ENCODE measurements at places on chromosomes 2 and 18. TPM values are rescaled to one million over a fixed set of nuclear protein-coding genes. Genes with fewer than 3 reads are reported as not detected.

DNA sequence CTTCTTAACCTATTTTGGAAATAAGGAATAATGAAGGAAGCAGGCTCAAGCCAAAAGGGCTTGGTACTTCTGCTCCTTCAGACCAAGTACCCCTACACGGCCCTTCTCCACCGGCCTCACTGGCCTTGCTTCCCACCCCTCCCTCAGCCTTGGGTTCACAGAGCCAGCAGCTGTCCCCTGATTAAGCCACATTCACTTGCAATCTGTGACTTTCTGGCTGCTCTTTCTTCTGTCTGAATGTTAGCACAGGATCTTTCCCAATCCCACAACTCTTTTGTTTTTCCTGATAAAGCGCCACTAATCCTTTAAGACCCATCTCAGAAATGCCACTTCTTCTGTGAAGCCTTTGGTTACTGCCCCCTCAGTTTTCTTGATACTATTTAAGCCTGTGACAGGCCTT is 52.4 kb downstream of the REEP1 start:
- DNase-seq: no peak

DNA sequence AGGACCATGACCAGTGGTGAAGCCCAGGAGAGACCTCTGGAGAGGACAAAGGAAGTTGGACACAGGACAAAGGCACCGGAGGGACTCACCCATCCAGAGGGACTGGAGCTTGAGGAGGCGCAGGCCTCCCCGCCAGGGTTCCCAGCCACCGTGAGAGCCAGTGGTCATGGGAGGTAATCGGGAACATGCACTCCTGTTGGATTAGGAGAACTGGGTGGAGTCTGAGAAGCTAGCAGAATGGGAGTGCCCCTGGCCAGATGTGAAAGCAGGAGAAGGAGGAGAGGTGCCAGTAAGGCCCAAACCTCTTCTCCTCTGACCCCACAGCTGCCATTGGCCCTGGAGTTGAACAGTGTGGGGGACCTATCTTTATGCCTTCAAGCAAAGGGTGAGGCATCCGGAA is 20.3 kb downstream of the POU3F3 start:
- DNase-seq: no peak

DNA sequence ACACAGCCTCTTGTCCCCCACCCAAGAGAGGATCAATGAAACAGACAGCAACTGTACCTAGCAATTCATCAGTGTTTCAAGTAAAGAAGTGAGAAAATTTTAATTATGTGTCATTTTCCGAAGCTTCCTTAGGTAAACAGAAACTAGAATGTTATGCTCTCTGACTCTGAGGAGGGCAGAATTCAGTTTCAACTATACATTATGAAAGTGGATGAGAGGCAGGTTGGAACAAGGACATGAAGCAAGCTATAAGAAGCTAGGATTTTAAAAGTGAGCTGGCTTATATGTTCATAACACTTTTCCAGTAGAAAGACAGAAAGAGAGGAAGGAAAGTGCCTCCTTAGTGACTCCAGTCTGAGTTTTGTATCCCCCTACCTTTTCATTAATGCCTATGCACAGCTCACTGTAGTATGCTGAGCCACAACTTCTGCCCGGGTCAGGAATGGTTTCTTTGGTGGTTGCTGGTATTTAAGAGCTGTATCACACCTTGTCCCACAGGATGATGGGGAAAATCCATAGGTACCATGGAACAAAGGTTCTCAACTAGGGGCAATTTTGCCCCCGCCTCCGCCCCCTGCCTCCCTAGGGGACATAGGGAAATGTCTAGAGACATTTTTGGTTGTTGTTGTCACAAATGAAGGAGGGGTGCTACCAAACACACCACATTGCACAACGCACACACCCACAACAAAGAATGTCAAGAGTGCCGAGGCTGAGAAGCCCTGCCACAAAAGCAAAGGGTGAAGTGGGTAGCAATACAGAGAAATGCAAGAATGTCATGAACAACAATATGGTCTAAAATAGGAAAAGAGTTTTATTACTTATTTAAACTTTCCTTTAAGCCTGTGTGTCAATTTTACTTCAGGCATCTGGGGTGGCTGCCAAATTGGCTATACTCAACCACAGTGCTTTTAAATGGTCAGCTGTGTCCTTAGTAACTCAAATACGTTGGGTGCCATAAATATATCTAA is 161.0 kb upstream of the ZFP36L2 start:
- no peak for DNase-seq

DNA sequence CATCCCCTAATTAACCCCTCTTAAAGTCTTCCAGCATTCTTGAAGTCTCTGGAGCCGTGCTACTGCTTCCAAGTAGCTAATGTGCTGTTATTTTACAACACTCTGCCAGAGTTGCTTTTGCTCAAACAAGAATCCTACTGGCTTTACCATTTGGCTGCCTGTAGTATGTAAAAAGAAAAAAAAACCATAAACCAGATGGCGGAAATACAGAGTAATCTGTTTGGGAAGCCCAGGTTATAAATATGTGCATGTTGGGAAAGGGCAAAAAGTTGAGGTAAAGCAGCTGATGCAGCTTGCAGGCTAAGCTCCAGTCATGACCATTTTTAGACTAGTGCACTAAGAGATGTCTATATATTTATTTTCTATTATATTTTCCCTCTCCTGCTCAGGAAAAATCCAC is 313.2 kb upstream of the ETAA1 start:
- DNase-seq: peak; percentile 8

DNA sequence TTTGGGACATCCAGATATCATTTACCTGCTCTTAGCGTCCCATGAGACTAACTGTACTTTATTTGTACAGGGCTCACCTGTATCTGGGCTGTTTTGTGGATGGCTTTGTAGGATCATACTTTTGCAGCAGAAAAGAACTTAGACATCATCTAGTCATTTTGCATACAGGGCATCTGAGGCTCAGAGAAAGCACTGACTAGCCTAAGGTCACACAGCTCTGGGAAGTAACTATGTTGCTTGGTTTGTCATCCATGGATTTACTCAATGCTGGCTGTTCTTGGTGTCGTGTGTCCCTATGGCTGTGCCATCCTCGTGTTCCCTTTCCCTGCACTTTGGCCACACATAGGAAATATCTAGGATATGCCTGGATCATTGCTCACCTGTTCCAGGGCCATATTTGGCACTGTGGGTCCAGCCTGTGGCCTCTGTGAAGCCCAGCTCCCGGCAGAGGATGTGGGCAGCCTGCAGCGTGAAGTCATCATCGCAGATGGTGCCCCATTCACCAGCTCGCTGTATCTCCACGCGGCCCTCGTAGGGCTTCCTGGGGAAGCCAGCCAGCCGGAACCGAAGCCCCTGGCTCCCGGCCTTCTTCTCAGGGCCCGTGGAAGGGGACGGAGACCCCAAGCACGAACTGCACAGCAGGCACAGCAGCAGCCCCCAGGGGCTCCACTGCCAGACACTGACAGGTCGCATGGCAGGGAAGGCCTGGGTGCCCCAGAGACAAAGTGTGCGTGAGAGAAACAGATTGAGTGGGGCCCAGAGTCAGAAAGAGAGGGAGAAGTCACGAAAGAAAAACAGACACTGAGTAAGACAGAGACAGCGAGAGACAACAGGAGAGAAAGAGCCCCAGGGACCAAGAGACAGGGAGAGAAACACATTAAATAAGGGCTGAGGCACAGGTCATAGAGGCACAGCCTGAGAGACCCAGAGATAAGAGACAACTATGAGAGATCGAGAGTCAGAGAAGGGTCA is 1.5 kb downstream of the LOXL3 start:
- no peak for DNase-seq

DNA sequence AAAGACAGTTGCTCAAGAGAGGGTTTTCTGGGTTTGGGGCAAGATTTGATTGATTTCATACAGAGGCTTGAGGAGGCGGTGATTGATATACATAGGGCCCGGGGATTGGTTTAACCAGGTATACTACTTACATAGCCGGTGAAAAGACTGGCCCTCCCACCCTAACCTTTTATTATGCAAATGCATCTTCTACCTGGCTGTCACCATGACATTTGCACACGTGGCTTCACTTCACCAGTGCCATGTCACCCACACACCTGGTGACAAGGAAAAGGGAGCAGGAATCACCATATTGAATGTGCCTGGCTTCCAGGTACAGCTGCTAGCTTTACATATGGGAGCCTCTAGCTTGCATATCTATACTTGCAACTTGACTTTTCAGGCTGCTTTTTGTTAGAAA is 9.7 kb downstream of the ERMN start:
- no peak for DNase-seq

- no peak for DNase-seq
Measured at GRCh38 chr2:80244905-80245584, 59.5 kb downstream of the LRRTM1 start.

GRCh38 chr2:106997204-106997603 is 111.2 kb upstream of the ST6GAL2 start:
- no peak for DNase-seq

- no peak for DNase-seq
Measured at GRCh38 chr2:120669971-120670370, 65.7 kb upstream of the GLI2 start.

- DNase-seq: no peak
Measured at GRCh38 chr2:85540133-85540648, 1.2 kb downstream of the MAT2A start.

KIF5C gene
- 2.1 TPM for polyA plus RNA-seq

CABLES1 gene
- 10.8 TPM for polyA plus RNA-seq

NFU1 gene
- 79.1 TPM for polyA plus RNA-seq

WBP1 gene
- 87.5 TPM for polyA plus RNA-seq

DSC2 gene
- polyA plus RNA-seq: 24.3 TPM

SPRED2 gene
- 17.7 TPM for polyA plus RNA-seq

TBC1D8 gene
- polyA plus RNA-seq: 17.9 TPM

CNDP1 gene
- polyA plus RNA-seq: 0.74 TPM

GYPC gene
- polyA plus RNA-seq: 84.2 TPM

TMEM198 gene
- polyA plus RNA-seq: 12.2 TPM

Data from hepatocyte (in vitro differentiated cells).